Purkinje cell (primary cell): ENCODE measurements at places on chromosomes 7 and 10. TPM values are rescaled to one million over a fixed set of nuclear protein-coding genes. Genes with fewer than 3 reads are reported as not detected.

Gene ARHGAP22
- 2.6 and 4.8 TPM in 2 replicates for polyA plus RNA-seq

Gene FGFR2
- 38.5 and 53.3 TPM in 2 replicates for polyA plus RNA-seq

Gene HABP2
- polyA plus RNA-seq: not detected in 2 replicates

Gene KCNH2
- polyA plus RNA-seq: 4.1 and 6.4 TPM in 2 replicates

Gene LRMDA
- polyA plus RNA-seq: 4.1 and 4.2 TPM in 2 replicates

Gene ZNF485
- polyA plus RNA-seq: 2.7 and 3.3 TPM in 2 replicates

Gene ZNF425
- 0.45 and 2.4 TPM in 2 replicates for polyA plus RNA-seq

Gene SCRN1
- polyA plus RNA-seq: 22.5 and 28.2 TPM in 2 replicates

Gene PRTFDC1
- polyA plus RNA-seq: 38.9 and 44.5 TPM in 2 replicates

Gene MYH16
- not detected in 2 replicates for polyA plus RNA-seq
